Colonic mucosa (tissue), 4 donors: ENCODE measurements at places on chromosomes 16 and 17.

DNA sequence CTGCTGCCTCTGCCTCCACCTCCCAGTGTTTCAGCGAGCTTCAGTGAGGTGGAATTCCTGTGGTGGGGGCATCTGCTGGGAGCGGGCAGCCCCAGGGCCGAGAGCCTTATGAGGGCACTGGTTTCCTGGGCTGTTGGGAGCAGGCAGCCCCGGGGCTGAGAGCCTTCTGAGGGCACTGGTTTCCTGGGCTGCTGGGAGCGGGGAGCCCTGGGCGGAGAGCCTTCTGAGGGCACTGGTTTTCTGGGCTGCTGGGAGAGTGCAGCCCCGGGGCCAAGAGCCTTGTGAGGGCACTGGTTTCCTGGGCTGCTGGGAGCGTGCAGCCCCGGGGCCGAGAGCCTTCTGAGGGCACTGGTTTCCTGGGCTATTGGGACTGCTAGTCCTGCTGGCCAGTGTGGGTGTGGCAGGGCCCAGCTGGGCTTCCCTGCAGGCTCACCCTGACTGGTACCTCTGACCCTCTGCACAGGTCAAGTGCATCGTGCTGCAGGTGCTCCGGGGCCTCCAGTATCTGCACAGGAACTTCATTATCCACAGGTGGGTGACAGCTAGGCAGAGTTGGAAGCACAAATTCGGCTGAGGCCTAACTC is 5.6 kb downstream of the CDK10 start:
- no peak for DNase-seq

DNA sequence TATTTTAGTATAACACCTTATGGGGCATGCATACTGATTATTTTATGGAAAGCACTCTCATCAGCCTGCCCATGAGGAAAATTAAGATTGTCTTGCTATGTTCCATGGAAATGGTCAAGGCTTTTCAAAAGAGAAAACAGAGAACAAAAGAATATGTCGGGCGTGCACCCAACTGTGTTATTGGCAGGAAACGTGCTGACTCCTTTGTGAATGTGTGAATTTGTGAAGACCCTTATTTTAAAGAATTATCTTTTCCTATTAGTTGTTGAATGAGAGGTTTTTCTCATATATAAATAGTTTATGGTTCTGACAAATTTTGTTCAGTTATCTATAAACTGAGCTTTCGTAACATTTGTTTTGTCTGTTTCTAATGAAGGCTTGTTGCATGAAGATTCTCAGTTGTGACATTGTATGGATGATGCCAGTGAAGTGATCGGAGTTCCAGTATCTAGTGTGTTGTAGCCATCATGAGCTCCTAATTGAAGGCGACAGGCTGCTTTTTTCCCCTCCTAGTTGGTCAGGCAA is 180.0 kb downstream of the BCAS3 start:
- no peak for DNase-seq

DNA sequence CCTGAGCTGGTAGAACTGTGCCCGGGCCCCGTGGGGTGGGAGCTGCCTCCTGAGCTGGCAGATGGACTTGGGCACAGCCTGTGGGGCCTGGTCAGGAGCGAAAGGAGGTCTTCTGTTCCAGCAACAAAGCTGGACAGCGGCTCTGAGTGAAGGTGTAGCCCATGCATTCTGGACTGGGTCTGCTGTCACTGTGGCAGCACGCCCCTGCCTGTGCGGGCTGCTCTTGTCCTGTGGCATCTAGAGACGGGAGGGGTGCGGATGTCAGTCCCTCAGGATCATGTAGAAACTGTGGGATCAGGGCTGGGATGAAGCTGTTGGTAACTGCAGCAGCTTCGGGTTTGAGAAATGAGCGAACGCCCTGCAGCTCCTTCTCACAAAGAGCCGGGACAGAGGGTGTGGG is 19.4 kb downstream of the BAIAP2 start:
- no peak for DNase-seq

DNA sequence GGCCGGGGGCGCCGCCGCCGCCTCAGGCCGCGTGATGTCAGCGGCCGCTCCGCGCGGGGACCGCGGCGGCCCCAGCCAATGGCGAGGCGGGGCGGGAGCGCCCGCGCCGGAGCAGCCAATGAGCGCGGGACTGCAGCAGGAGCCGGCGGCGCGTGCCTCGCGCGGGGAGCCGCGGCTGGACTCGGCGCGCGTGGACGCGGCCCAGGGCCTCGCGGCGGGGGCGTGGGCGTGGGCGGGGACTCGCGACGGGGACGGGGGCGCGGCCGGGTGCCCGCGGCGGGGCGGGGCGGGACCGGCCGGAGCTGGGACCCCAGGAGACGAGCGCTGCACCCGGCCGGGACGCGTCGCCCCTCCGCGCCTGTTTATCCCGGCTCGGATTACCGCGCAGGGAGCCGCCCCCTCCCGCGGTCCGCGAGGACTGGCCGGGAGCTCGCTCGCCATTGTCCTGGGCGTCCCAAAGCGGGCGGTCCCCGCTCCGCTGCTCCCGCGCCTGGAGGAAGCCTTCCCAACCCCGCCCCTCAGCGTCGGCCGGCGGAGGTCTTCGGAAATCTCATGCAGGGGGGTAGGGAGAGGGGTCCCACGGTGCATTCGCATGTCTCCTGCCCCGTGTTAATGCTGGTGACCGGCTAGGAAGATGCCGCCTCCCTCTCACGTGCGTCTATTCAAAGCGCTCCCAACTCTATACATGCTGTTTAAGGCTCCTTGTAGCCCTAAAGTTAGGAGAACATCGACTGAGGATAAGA is at the start of gene RNF157:
RNF157 (minus strand) TSS at position 33 of the 743 bp plus-strand sequence. CDS start 253 bp downstream, outside the sequence.
- DNase-seq = peak; percentile 60

DNA sequence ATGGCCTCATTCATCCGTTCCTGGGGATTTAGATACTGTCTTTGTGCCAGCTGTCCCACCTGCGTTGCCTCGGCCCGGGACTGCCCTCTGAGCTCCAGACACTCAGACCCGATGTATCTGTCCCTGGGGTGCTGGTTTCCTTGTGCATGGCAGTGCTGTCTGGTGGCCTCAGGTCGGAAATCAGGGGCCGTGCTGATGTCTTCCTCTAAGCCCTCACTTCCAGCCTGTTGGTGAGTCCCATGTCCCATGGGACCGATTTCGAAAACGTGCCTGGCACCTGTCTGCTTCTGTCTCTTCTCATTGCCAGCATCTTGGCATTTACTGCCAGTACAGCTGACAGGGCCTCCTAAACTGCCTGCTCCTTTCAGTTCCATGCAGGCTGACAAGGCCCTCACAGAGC is 22.1 kb downstream of the NT5M start:
- no peak for DNase-seq

DNA sequence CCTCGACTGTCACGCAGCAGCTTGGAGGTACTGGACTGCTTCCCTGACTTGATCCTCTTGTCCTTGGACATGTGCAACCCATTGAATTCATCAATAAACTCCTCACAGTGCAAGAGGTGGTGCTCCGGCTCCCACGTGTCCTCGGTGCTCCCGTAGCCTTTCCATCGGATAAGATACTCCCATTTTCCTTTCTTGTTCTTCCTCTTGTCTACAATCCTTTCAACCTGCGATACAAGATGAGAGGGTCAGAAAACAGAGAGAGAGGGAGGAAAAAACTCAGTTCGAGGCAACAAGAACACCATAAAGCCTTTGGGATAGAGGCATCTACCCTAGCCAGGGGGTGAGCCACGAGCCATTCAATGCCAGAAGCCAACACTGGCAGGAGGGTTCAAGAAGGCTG is 119.5 kb downstream of the CDYL2 start:
- no peak for DNase-seq

DNA sequence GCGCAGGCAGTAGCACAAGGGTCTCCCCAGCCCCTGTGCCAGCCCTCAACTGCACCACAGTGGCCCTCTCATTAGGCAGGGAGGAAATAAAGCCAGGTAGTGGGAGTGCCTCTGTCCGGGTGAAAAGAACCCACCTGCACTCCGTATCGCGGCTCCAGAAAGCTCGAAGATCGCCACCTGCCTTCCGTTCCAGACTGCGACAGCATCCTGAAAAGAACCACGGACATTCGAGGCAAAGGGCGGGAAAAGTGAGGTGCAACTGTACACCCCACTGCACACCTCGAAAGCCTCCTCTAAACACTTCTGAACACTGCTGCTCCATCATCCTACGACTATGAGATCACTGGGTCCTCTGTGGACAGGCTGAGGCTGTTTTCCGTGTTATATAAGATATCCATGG is 28.7 kb downstream of the IFT140 start:
- no peak for DNase-seq

DNA sequence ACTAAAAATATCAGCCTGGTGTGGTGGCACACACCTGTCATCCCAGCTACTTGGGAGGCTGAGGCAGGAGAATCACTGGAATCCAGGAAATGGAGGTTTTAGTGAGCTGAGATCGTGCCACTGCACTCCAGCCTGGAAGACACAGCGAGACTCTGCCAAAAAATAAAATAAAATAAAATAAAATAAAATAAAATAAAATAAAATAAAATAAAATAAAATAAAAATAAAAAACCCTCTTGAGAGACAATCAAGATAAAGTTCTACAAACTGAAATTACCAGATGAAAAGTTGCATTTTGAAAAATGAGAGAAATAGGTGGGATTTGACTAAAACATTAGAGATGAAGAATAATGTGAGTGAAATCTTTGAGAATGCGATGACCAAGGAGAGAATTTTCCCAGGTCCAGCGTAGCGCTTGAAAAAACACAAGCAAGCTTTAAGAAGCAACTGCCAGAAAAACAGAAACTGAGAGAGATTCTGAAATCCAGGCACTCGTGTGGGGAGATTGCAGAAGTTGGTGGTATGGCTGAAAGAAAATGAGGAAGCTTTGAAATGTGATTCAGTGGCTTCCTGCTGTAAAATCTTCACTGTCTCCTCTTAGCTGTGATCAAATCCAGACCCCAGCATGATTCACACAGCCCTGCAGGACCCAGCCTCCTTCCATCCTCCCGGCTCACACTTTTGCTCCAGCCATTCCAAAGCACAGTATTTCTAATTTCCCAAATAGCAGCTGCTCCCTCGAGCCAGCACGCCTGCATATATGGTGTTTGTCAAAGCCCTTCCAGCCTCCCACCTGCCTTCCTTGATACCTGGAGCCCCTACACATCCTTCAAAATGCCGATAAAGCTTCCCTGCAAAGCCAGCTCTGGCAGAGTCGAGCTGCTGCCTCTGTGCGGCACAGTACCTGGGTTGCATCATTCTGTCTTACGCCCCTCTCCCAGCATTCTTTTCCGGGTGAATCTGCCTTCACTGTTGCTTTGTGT is 8.2 kb upstream of the CD300E start:
- no peak for DNase-seq

DNA sequence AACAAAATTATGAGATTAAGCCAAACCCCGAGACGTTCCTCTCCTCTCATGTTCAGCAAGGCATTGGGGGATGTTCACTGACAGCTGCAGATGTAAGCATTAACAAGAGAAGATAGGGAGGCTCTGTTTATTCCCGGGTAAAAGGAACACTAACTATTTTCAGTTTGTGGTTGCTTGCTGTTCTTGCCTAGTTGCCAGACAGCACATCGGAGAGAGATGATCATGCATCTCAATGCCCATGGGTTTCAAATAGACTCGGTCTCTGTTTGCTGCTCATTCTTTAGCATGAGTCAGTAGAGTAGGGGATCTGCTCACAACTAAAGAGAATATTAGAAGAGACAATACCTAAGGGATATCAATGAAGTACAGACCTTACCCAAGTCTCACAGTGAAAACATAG is 78.3 kb downstream of the TMEM100 start:
- DNase-seq = no peak
